ENCODE measurements at places on chromosomes 7 and 10.
A peak's percentile ranks its signal among the peaks of the same experiment; 100 is the strongest.

GRCh38 chr10:53841483-53842145, 959.4 kb downstream of the PCDH15 start:
- no peak for DNase-seq

GRCh38 chr10:19416164-19416563, 367.6 kb downstream of the MALRD1 start:
- DNase-seq = no peak

GRCh38 chr7:131769241-131769640, 212.8 kb upstream of the PODXL start:
- no peak for DNase-seq

DNA sequence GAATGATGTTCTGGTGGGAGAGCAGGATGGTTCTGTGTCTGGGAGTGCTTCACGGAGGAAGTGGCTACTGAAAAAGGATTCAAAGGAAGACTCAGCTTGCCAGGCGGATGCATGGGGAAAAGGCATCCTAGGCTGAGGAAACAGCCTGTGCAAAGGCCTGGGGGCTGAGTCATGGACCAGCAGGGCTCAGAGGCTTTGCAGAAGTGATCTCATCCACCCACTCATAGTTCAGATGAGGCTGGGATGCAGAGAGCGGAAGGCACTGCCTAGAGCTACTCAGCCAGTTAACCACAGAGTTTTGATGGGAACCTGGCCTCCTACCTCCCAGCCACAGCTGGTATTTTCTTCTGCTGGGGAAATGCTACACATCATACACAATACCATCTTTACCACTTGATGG, 15.8 kb upstream of the ADAMTS14 start:
- no peak for DNase-seq

GRCh38 chr7:14196555-14196954, 207.1 kb upstream of the ETV1 start:
- no peak for DNase-seq

DNA sequence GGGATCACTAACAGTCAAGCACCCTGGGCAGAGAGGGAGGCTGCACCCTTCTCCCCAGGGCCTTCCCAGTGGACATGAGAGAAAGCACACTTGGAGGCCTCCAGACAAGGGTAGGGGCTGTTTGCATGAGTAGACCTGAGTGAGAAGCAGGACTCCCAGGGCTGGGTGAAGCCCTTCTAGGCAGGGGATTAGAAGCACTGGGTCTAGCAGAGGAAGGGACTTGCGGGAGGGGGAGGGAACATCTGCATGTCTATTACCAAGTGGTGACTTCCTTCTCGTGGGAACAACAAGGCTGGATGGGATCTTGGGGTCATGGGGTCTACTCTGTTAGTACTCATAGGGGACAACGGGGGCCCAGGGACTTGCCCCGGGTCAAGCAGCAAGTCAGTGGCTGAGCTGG, 67.8 kb downstream of the EMX2 start:
- DNase-seq = no peak

GRCh38 chr10:56181607-56182006, 179.5 kb downstream of the ZWINT start:
- no peak for DNase-seq

DNA sequence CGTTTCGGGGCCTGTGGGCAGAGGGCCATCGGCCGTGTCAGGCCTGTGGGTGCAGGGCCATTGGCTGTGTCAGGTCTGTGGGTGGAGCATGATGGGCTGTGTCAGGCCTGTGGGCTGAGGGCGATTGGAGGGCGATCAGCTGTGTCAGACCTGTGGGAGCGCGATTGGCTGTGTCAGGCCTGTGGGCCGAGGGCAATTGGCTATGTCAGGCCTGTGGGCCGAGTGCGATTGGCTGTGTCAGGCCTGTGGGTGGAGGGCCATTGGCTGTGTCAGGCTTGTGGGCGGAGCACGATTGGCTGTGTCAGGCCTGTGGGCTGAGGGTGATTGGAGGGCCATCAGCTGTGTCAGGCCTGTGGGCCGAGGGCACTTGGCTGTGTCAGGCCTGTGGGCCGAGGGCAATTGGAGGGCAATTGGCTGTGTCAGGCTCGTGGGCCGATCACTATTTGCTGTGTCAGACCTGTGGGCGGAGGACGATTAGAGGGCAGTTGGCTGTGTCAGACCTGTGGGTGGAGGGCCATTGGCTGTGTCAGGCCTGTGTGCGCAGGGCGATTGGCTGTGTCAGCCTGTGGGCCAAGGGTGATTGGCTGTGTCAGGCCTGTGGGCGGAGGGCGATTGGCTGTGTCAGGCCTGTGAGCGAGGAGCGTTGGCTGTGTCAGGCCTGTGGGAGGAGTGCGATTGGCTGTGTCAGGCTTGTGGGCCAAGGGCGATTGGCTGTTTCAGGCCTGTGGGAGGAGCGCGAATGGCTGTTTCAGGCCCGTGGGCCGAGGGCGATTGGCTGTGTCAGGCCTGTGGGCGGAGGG, 54.1 kb downstream of the DYNC2I1 start:
- DNase-seq = no peak

GRCh38 chr10:88336334-88336733, 246.8 kb downstream of the RNLS start:
- DNase-seq = no peak

DNA sequence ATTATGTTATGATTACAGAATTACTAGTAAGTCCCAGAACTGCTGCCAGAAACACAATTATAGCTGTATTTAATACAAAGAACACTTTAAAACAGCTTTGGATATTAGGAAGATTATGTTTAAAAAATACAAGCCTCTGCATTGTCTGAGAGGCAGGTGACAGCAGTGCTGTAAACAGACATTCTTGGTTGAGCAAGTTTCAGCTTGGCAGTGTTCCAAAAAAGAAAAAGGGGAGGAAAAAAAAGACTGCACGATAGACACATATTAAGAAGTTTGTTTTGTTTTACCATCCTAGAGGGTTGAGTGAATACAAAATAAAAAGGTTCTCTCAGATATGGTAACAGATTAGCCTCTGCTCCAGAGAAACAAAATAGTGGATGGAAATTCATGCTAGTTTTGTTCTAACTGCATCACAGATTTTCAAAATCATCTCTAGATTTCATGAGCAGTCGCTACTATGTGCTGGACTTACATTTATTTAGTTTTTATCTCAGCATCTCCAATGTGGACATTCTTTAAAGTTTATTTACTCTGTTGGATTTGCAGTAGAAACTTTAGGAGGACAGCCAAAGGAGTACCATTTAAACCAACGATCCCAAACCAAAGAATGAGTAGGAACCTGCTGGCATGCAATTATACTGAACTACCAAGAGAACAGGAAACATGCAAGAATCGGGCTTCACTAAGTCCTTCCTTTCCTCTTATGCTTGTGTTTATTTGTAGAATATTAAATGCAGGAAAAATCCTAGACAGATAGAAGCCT, 9.0 kb downstream of the FAM204A start:
- DNase-seq = no peak

GRCh38 chr10:119100434-119101238, 3.3 kb upstream of the DENND10 start:
- peak; percentile 27 for DNase-seq

DNA sequence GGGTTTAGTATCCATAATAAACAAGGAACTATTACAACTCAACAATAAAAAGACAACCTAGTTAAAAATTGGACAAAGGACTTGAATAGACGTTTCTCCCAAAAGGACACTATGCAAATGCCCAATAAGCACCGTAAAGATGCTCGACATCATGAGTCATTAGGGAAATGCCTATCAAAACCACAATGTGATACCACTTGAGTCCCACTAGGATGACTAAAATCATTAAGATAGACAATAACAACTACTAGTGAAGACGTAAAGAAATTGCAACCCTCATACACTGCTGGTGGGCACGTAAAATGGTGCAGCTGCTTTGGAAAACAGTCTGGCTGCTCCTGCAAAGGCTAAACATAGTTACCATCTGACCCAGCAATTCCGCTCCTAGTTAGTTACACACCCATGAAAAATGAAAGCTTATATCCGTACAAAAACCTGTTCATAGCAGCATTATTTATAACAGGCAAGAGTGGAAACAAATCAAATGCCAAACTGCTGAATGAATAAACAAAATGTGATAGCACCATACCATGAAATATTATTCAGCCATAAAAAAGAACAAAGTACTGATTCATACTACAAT, 17.3 kb downstream of the CCDC3 start:
- DNase-seq = no peak

Measured in spleen (tissue), 13 donors.